ENCODE measurements at places on chromosomes 16 and 17. TPM values are rescaled to one million over a fixed set of nuclear protein-coding genes. Genes with fewer than 3 reads are reported as not detected.

DNAAF8 gene
- total RNA-seq, result 0.30 TPM

TMED6 gene
- not detected for total RNA-seq

HSD17B1 gene
- total RNA-seq, result 1.4 TPM

PSMC3IP gene
- 3.1 TPM for total RNA-seq

CEP295NL gene
- total RNA-seq, result 0.79 TPM

RCVRN gene
- 0.12 TPM for total RNA-seq

CCL5 gene
- 4.2 TPM for total RNA-seq

CBFB gene
- total RNA-seq, result 24.2 TPM

GCGR gene
- total RNA-seq, result not detected

TTYH2 gene
- total RNA-seq, result 42.6 TPM

SULT1A4 gene
- 2.7 TPM for total RNA-seq

PDIA2 gene
- total RNA-seq, result 2.6 TPM

HOXB6 gene
- total RNA-seq, result 0.20 TPM

B3GNT9 gene
- total RNA-seq, result 7.8 TPM

FBXW10 gene
- total RNA-seq, result not detected

MT4 gene
- total RNA-seq, result not detected

C17orf50 gene
- total RNA-seq, result not detected

KCNH6 gene
- not detected for total RNA-seq

MYCBPAP gene
- 0.55 TPM for total RNA-seq

HIGD1B gene
- 22.2 TPM for total RNA-seq

SLC38A10 gene
- total RNA-seq, result 46.6 TPM

NPIPB6 gene
- 0.40 TPM for total RNA-seq

KCNG4 gene
- total RNA-seq, result not detected

KCNH4 gene
- total RNA-seq, result 0.15 TPM

TBC1D3E gene
- total RNA-seq, result not detected

TP53TG3F gene
- total RNA-seq, result not detected

ETV4 gene
- total RNA-seq, result 0.37 TPM

TLCD1 gene
- total RNA-seq, result 2.6 TPM

MRPS23 gene
- 86.3 TPM for total RNA-seq

OTOP3 gene
- total RNA-seq, result not detected

CTRB2 gene
- total RNA-seq, result not detected

C17orf78 gene
- not detected for total RNA-seq

KRT33B gene
- total RNA-seq, result not detected

MT1M gene
- 6.8 TPM for total RNA-seq

KRTAP4-6 gene
- total RNA-seq, result not detected

CD68 gene
- total RNA-seq, result 26.6 TPM

PRR15L gene
- not detected for total RNA-seq

GP1BA gene
- total RNA-seq, result not detected

TVP23A gene
- total RNA-seq, result 0.47 TPM

ARMC5 gene
- 5.4 TPM for total RNA-seq

KRTAP4-9 gene
- not detected for total RNA-seq

RAD51D gene
- total RNA-seq, result 6.4 TPM

GUCY2D gene
- total RNA-seq, result not detected

LGALS9 gene
- total RNA-seq, result 16.9 TPM

KCNJ18 gene
- not detected for total RNA-seq

TRAPPC1 gene
- 107 TPM for total RNA-seq

TBC1D3G gene
- not detected for total RNA-seq

ITGB4 gene
- total RNA-seq, result 8.8 TPM

FGF11 gene
- 13.8 TPM for total RNA-seq

MYLK3 gene
- 274 TPM for total RNA-seq

RASL10B gene
- total RNA-seq, result 23.8 TPM

All from left ventricle myocardium superior (tissue), 1 donor.